Nucleus accumbens (tissue), 56 donors: ENCODE measurements at places on chromosomes 6 and 20.

DNA sequence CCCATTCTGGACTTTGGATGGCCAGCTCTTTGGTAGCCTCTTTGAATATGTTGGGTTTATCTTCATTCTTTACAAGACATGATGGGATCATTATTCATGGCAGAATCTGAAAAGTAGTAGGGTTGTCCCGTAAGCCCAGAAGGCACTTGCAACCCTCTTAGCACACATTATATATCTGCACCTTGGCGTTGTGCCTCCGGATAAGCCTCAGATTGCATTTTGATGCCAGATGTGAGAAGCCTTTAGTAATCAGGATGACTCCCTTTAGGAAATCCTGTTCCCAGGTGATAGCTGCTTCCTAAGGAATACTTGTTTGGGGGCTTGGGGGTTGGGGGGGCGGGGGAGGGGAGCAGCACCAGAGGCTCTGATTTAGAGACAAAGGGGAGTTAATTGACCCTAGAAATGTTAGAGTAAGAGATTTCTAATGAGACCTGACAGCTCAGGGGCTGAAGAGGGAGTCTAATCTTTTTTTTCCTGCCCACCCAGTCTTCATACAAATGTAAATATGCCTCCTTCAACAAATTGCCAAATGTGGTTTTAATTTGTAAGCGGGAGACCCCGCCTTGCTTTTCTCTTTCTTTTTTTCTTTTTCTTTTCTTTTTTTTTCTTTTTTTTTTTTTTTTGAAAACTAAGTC lies 55.1 kb downstream of the JAG1 start:
- DNase-seq: no peak

DNA sequence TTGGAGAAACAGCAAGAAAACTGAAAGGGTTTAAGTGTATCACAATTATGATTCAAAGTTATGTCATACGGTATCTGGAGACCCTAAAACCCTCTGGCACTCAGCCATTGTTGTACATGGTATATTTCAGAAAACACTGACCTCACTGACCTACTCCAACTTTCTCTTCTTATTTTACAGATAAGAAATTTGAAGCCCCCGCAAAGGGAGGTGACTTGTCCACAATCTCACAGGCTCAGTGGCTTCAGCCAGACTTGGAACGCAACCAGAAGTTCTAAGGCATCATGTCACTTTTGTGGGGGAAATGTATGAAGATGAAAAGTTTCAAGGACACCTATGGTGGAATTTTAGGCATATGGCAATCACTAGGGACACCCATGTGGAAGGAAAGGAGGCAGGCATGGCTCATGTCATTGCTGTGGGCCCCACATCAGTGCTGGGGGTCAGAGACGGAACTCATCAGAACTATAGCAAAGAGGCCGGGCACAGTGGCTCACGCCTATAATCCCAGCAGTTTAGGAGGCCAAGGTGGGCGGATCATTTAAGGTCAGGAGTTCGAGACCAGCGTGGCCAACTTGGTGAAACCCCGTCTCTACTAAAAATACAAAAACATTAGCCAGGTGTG lies 5.2 kb upstream of the TRIB3 start:
- DNase-seq: no peak

- DNase-seq: no peak
Observed at GRCh38 chr6:145271577-145271976, 463.7 kb downstream of the EPM2A start.

DNA sequence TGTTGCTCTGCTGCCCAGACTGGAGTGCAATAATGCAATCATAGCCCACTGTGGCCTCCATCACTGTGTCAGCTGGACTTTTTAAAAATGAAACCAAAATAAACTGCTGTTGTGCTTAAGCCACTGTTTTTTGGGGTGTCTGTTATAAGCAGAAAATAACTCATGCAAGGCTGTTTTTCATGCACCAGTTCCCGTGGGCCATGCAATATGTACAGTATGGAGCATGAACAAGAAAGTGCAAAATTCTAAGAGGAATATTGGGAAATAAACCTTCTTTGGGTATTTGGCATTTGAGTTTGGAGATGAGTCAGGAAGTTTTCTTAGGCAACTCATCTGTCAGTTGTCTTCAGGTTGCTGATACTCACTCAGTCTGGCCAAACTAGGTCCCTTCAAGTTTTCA lies 14.9 kb upstream of the ZFAND3 start:
- no peak for DNase-seq

DNA sequence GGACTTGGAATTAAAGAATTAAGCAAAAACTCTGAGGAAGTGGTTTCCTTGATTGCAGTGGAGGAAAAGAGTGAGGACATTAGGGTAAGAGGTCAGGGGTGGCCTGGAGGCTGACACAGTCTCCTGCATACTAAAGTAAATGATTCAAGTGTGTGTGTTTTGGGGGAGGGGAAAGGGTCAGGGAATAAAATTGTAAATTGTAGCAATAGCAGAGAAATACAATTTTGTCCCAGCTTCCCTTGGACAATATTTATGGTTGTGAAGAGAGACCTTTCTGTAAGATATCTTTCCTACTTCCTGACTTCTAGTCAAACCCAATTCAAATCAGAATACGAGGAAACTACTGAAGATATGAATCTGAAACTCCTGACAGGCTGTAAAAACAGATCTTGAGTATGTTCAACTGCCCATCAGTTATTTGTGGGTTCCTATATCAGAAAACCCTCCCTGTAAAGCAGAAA lies 143.4 kb upstream of the HMGN3 start:
- no peak for DNase-seq

DNA sequence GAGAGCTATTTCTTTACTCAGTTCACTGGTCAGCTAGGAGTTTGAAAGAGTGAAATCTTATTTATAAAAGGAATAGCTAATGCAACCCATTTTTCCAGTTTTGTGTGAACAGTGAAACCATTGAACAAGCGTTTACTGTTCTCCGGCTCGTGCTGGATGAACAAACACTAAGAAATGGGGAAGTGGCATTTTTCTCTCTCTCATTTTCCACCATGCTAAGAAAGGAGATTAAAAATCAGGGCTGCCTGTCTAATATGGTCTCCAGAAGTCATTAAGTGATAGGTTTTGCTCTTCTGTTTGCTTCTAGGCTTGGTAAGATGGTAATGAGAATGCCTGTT lies 774 bp upstream of the SFT2D1 start:
- no peak for DNase-seq

- DNase-seq: no peak
Observed at GRCh38 chr20:39049148-39049547, 87.0 kb downstream of the DHX35 start.

DNA sequence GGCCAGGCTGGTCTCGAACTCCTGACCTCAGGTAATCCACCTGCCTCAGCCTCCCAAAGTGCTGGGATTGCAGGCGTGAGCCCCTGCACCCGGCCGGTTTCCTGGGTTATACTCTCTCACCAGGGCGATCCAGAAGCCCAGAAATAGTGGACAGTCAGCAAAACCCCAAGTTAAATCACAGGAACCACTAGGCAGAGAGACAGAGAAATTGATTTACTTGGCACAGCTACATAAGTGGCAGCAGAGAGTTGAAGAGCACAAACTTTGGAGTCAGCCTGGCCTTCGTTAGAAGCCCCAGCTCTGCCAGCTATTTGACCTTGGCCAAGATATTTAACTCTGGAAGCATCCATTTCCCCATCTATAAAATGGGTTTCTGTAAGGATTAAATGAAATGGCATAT lies 32.7 kb downstream of the MTRES1 start:
- DNase-seq: no peak

DNA sequence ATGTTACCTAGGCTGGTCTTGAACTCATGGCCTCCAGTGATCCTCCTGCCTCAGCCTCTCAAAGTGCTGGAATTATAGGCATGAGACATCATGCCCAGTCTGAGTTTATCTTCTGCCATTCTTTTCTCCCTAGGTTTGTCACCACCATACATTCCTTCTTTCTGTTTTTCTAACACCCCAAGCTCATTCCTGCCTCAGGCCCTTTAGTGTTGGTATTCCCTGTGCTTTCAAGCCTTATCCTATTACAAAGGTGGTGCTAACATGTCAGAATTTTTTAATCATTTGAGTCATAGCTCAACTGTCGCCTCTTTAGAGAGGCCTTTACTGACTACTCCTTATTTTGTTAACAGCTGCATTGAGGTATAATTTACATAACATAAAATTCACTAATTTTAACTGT lies 221.1 kb upstream of the PRSS16 start:
- no peak for DNase-seq
